ENCODE measurements at places on chromosomes 6 and 20.
A peak's percentile ranks its signal among the peaks of the same experiment; 100 is the strongest.

DNA sequence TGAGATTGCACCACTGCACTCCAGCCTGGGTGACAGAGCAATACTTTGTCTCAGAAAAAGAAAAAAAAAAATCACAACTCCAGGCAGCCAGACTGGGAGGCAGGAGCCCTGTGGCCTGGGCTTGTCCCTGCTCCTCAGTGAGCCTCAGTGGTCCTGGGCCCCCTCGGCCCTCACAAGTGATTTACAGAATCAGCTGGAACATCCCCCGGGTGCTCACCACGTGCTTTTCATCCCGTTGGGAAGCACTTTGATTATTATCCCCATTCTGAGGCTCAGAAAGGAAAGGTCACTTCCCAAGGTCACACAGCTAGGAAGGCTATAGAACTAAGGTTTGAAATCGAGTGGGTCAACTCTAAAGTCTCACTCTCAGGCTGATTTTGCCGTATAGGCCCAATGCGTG lies 43.1 kb upstream of the TLDC2 start:
- DNase-seq = no peak

GRCh38 chr6:1436334-1437306 lies 47.2 kb downstream of the FOXF2 start:
- peak; percentile 6 for DNase-seq

GRCh38 chr6:41427642-41428335 lies 92.4 kb downstream of the NCR2 start:
- no peak for DNase-seq

- no peak for DNase-seq
Measured at GRCh38 chr20:54515793-54516628, 40.6 kb downstream of the DOK5 start.

DNA sequence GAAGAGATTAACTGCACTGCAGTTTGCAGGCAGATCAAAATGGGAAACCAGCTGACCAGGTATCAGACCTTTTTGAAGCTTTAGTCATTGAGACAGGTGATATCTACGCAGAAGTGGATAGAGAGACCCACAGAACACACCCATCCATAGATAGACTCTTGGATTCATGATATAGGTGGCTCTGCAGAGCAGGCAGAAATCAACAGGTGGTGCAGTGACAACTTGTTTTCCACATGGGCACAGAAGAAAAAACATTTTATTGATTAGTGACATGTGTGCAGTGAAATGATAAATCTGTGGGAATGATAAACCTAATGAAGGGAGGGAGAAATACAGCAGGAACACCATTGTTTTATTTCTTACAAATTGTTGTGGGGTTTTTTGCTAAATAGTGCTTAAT lies 45.2 kb downstream of the NUDT3 start:
- no peak for DNase-seq

DNA sequence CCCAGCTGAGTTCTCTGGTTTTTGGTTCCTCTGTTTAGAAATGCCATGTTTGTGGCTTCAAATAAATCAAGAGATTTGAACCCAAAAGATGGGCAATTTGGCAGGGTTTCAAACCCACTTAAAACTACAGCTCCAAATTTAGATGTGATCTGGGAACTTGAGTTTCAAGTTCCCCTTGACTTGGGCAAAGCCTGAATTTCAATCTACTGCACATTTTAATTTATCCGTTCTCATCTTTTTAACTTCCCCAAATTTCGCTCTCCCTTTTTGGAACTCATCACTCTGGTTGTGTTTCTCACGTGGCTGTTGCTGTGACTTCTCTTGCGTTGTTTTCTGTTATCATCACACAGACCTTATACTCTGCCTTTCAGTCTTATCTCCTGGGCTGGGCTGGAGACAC lies 230.9 kb downstream of the CDC5L start:
- DNase-seq = no peak

DNA sequence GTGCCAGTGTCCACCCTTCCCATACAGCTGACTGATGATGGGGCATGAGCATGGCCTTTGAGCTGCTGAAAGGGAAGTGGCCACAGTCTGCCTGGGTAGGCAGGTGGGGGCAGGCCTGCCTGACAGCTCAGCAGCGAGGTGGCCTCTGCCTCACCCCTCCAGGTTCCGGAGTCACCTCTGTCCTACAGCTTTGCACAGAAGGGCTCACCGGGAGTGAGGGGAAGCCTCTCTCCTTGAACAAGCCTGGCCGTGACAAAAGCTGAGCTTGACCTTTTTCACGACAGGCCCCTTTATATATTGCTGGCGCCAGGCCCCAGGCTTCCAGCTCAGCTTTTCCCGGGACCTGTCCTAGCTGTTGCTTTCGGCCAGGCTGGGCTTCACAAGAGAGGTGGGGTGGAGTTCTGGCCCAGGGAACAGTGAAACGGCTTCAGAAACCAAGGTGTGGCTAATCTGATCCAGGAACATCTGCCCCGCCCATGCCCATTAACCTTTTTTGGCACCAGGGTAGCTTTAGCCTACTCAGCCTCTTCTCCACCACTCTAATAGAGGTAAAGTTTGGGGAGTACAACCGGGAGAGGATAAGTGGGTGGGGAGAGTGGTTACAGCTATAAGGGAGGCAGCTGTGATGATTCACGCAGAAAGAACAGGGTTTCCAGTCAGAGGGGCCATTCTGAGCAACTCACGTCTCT lies 42.9 kb downstream of the C6orf132 start:
- DNase-seq = no peak

GRCh38 chr20:46850416-46850815 lies 44.2 kb upstream of the EYA2 start:
- DNase-seq = no peak

DNA sequence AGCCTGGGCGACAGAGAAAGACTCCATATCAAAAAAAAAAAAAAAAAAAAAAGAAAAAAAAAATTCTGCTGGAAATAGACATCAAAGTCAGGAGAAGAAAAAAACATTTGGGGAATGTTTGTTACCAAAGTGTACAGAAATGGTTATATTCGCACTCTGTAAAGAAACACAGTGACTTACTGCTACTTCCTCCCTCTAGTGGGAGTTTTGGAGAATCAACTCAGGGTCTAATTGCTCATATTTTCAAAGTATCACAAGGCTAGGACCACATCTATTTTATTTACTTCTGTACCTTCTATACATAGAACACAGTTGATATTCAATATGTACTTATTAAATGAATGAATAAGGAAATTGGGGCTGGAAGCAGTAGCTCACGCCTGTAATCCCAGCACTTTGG lies 24.4 kb downstream of the ARG1 start:
- peak; percentile 33 for DNase-seq

DNA sequence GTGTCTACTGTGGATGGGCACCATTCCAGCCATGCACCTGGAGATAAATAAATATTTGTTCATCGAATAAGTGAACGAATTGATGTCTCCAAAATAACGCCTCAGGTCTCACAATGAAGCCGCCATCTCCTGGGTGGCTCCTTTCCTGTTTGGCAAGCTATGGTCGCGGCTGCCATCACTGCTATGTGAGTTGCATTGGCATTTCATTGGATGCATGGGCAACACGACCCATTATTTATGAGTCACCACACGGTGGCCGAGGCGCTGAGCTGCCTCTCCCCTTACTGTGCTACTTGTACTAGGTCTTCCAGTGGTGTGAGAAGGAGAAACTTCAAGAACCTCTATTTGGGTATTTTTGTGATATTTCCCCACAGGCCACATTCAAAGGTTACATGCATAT lies 21.3 kb upstream of the PDE10A start:
- no peak for DNase-seq

DNA sequence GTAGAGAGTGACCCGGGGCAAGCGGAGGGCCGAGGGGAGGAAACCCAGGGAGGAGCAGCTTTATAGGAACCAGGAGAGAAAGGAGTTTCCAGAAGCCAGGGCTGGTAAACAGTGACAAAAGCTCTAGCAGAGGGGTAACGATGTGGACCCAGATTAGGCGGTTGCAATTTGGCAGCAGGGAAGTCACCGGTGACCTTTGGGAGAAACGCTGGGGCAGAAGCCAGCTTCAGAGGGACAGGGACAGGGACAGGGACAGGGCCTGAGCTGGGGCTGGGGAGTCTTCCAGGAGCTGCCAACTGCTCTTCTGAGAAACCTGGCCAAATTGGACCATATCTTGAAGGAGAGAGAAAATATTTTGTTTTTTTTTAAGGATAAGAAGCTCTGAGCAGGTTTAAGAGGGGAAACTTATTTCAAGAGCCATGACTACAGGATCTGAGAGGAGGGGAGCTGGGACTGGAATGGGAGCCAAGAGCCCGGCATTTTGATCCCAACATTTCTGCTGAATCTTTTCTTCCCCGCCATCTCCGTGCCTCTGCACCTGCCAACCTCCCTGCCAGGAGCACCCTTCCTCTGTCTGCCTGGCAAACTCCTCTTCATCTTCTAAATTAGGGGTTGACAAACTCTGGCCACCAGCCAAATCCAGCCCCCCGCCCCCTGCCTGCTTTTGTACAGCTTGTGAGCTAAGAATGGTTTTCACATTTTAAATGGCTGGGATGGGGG lies 22.6 kb upstream of the PREX1 start:
- DNase-seq = no peak

DNA sequence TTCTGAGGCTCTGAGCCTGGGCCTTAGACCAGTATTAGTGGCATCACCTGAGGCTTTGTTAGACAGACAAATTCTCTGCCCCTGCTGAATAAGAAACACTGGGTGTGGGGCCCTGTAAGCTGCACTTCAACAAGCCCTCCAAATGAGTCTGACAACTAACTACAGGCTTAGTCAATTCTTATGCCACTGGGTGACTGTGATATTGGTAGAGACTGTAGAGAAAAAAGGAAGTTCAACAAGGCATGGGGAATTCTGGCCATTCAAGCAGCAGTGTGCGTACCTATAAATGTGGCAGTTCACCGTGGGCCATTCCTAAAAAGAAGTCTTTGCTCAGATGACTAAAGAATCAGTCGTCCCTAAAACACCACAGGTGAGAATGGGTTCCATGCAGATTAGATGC lies 82.7 kb downstream of the MDN1 start:
- DNase-seq = no peak

DNA sequence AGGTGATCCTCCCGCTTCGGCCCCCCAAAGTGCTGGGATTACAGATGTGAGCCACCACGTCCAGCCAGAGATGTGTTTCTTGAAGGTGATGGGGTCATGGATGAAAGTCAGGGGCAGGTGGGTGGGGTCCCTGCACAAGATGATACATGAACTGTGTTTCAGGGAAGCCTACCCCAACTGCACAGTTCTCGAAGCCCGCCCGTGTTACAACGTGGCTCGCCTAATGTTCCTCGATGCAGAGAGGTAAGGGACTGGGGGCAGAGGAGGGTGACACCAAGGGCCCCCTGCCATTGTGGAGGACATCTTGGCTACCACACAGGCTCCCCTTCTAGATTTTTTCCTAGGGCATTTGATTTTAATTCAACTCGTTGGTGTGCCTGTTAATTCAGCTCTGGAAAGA lies 11.9 kb upstream of the CAPN11 start:
- DNase-seq = no peak

GRCh38 chr6:82270881-82271635 lies 23.5 kb upstream of the IBTK start:
- no peak for DNase-seq

DNA sequence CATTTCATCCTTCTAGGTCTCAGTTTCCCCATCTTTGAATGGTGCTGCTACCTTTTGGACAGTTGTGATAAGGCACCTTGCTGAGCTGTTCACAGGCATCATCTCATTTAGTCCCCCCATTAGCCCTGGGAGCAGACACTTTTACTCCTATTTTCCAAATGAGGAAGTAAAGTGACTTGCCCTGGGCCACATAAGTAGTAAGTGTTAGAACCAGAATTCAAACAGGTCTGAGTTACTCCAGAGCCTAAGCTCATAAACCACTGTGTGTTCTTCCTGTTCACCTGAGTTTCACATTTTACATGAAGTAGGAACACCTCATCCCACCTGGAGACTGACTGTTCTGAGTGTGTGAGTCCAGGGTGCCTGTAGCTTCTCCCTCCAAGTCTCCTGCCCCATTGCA lies 43.5 kb upstream of the EPB41L1 start:
- DNase-seq = no peak

GRCh38 chr6:107786179-107786578 lies 37.9 kb downstream of the SCML4 start:
- no peak for DNase-seq

DNA sequence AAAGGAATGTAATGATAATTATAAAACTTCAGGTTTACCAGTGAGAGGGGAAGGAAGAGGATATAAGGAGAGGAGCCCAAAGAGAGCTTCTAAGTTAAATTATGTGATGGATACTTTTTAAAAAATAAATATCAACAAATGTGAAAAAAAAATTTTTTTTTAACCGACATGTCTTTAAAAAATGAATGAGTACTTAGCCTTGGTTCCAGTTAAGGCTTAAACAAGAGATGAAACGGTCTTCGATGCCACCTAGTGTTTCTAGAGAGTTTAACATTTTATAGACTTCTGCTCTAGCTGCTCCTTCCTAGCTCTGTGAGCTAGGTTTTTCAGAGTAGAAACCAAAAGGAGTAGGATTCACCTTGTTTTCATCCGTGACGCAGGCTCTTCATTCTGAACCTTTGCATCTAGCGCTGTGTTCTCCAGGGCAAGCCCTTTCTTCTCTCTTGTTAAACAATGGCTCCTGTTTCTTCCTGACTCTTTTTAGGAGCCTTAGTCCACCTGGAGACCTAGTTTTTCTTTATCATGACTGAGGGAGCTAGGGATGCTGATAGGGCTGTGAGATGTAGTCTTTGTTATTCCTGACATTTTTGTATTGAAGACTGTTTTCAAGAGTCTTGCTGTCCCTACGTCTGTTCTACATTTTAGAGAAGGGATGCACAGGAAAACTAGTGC lies 42.4 kb upstream of the GNRH2 start:
- DNase-seq = no peak

DNA sequence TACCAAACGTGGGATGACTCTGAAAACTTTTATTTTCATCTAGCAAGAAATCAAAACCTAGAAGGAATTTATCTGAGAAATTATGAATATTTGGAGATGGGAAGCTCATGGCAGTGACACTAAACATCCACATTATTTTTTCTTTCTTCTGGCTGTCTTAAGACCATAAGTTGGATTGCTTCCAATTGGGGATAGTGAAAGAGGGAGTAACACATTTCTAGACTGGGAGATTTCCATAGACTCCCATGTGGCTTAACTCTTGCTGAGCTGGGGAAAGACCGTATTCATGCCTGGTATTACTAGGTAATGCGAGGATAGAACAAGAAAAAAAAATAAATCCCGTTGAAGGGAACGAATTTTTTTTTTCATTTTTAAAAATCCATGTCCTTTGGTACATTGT lies 120.0 kb downstream of the UTRN start:
- no peak for DNase-seq
